ENCODE measurements at places on chromosomes 4 and X.

- no peak overlapping the region for H3K4me3 ChIP-seq
- H3K4me1 ChIP-seq: no peaks in the 10 kb centered on the region
- no peak overlapping the region for H3K27ac ChIP-seq
- no peak for DNase-seq
- no peaks in the 10 kb centered on the region for H3K27me3 ChIP-seq
These were observed 178.5 kb downstream of the PACRGL start for GRCh38 chr4:20878806-20879205.

GRCh38 chr4:153209410-153209809, 5.2 kb downstream of the TRIM2 start:
- no peak for DNase-seq
- peaks cover 27% of the 10 kb centered on the region for H3K4me1 ChIP-seq
- no peak overlapping the region for H3K27ac ChIP-seq

GRCh38 chr4:114251020-114251419, 271.6 kb upstream of the ARSJ start:
- DNase-seq: no peak
- H3K4me3 ChIP-seq: no peak overlapping the region
- no peaks in the 10 kb centered on the region for H3K36me3 ChIP-seq
- no peaks in the 10 kb centered on the region for H3K4me1 ChIP-seq
- no peaks in the 10 kb centered on the region for H3K27me3 ChIP-seq

DNA sequence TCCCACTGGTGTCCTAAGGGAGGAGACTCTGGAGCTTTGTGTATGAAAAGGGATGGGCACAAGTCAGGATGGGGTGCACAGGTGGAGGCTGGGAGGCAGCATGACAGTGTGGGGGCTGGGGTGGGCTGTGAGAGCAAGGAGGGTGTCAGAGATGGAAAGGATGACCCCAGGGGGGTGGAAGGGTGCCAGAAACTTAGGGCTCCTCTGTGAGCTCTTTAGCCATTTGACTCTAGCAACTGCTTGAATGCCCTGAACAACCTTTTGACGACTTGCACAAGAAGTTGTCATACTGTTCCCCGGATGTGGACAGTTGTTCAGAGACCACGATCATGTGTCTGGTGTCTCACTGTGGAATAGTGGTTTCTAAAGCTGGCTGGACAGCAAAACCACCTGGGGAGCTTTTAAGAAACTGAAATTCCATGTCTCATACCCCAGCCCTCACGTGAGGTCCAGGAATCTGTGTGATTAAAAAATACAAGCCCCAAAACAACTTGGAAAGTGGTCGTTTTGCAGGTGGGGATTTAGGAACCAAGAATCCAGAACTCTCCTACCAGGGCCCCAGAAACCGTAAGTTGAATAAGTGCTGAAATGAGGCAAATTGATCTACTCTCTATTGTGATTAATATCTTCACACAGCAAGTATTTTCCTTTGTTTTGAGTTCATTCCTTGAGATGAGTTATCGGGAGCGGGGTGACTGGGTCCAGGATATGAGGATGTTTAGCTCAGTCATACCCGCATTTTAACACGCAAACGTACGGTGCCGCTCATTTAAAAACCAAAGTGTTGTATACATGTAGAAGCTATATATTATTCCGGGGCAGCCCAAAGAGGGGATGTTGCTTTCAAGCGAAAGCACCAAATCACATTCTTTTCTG, 3.4 kb downstream of the RHOH start:
- H3K27ac ChIP-seq: peak overlapping the region; percentile 99
- no peak for DNase-seq
- peak overlapping the region; percentile 74 for H3K4me3 ChIP-seq
- no peaks in the 10 kb centered on the region for H3K27me3 ChIP-seq
- H3K36me3 ChIP-seq: peaks cover 7% of the 10 kb centered on the region

GRCh38 chr4:78207951-78208350, 150.8 kb downstream of the FRAS1 start:
- no peak overlapping the region for H3K27ac ChIP-seq
- no peak overlapping the region for H3K4me3 ChIP-seq
- H3K27me3 ChIP-seq: peaks cover 3% of the 10 kb centered on the region
- H3K4me1 ChIP-seq: no peaks in the 10 kb centered on the region
- no peaks in the 10 kb centered on the region for H3K36me3 ChIP-seq
- no peak for DNase-seq

DNA sequence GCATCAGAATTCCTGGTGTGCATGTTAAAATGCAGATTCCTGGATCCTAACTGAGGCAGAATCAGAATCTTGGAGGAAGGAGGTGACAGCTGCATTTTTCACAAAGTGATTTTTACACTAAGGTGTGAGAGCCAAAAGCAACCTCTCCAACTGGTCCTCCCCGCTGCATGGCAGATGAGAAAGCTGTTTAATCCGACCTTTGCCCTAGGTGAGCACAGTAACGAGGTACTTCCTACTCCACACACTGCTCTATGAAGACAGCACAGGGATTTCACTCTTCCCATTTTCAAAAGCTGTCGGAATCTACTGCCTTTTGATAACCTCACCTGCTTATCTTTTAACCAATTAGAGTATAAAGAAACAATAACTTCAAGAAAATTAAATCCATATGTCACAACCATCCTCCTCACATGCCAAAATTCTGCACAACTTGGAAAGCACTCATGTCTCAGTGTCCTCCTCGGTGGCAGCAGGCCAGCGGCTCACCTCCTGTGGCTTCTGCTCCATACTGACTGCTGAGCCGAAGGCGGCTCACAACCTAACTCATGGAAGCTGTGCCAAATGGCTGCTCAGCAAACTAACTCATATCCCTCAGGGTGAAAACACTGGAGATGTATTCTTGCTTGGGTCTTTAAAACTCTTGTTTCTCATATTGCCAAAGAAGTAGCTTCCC, 3.6 kb downstream of the CASP6 start:
- no peak overlapping the region for H3K27ac ChIP-seq
- H3K36me3 ChIP-seq: peaks cover 14% of the 10 kb centered on the region
- no peaks in the 10 kb centered on the region for H3K27me3 ChIP-seq
- H3K4me3 ChIP-seq: no peak overlapping the region
- DNase-seq: no peak
- peaks cover 33% of the 10 kb centered on the region for H3K4me1 ChIP-seq

DNA sequence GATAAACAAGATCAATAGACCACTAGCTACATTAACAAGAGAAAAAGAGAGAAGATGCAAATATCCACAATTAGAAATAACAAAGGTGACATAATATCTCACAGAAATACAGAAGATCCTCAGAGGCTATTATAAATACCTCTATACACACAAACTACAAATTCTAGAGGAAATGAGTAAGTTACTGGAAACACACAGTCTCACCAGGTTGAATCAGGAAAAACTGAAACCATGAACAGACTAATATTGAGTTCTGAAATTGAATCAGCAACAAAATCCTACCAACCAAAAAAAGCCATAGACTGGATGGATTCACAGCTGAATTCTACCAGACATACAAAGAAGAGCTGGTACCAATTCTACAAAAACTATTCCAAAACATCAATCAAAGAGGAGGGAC, 211.8 kb upstream of the CPEB2 start:
- H3K36me3 ChIP-seq: no peaks in the 10 kb centered on the region
- H3K27me3 ChIP-seq: no peaks in the 10 kb centered on the region
- no peak for DNase-seq
- H3K4me3 ChIP-seq: no peak overlapping the region

DNA sequence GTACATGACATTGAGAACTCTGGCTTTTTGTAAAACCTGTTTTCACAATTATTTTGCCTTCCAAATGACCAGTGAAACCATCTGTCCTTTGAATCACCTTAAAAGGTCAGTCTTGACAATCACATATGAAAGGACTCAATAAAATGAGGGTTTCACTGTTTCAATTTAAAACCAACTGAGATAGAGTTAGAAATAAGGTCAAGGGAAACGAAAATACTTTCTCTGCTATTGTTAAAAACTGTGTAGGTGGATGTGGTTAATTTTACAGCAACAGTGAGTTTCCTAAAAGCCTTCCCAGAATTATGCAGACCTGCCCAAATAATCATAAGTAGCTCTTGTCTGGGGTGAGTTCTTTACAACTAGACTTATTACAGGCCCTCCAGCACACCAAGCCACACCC, 839.9 kb downstream of the RAB28 start:
- H3K27me3 ChIP-seq: no peaks in the 10 kb centered on the region
- H3K36me3 ChIP-seq: no peaks in the 10 kb centered on the region
- no peaks in the 10 kb centered on the region for H3K4me1 ChIP-seq
- H3K4me3 ChIP-seq: no peak overlapping the region

- H3K27me3 ChIP-seq: peaks cover 8% of the 10 kb centered on the region
- H3K4me3 ChIP-seq: no peak overlapping the region
- H3K27ac ChIP-seq: no peak overlapping the region
These were observed 3.5 kb upstream of the CDS1 start for GRCh38 chr4:84579403-84579776.
